ENCODE measurements at places on chromosomes 2 and 18.

GRCh38 chr18:629269-630150 lies 27.9 kb upstream of the TYMS start:
- no peak for DNase-seq

- no peak for DNase-seq
Observed at GRCh38 chr18:49842656-49843055, 29.3 kb upstream of the ACAA2 start.

- no peak for DNase-seq
Observed at GRCh38 chr2:111167076-111167862, 46.6 kb downstream of the BCL2L11 start.

GRCh38 chr2:174918886-174919526 lies 86.2 kb downstream of the CHN1 start:
- no peak for DNase-seq

DNA sequence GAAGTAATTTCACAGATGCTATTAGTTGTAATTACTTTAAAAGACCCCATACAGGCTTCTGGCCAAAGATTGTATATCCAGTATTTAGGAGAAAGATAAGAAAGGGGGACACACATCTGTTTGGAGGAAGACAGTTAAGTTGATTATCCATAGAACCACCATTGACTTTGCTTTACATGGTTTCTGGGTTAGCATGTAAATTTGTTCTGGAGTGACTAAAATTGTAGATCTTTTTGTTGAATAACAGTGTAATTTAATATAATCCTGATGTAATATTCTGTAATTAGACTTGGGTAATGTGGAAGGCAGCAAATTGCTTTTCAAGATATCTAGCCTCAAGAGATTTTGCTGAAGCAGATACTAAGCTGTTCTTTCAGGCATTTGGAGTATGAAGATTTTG lies 17.2 kb downstream of the COMMD1 start:
- DNase-seq, result no peak

DNA sequence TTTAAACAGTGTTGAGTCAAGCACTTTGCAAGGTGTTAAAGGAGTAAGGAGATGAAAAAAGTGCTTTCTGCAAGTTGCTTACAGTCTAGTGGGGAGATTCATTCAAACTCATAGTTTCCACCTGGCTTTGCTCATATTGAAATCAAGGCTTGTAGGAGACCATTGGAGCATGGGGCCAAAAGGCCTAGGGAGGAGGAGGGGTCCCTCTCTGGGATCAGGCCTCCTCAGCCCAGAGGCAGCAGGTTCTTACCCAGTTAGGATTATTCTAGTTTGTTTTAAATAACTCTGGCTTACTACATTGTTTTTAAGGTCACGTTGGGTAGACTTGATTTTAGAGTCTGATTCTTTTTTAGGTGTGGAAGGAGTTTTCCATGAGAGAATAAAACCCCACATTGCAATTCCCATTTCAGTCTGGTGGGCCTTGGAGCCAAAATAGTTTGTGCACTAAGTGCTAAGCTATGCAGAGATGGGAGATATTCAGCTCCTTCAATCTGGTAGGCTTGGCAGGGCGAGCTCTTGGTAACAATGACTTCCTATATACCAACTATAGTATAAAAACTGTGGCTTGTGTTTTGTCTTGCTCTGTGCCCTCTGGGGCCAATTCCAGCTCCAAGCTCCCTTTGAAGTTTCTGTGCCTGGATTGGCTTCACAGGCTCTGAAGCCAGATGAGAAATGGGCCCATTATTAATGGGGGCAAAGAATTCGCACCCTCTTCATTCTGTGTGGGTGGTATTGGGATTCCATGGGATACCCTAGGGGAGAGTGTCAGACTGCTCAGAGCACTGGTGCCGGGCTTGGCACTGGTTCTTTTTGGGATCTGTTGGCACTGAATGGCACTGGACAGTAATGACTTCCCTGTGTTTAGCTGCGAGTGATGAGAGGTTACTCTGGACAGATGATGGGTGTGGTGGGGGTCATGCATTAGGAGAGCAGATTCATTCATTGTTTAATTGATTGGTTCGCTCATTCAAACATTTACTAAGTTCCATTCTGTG lies 301.1 kb downstream of the MYCN start:
- no peak for DNase-seq

Data from T-helper 17 cell (primary cell).